Gastroesophageal sphincter (tissue), 4 donors: ENCODE measurements at places on chromosomes 11 and 22.

- no peak for ATAC-seq
Measured at GRCh38 chr22:16970446-16970845, 37.6 kb downstream of the GAB4 start.

GRCh38 chr11:5246772-5247471, 2.7 kb downstream of the HBG1 start:
- no peak for ATAC-seq

DNA sequence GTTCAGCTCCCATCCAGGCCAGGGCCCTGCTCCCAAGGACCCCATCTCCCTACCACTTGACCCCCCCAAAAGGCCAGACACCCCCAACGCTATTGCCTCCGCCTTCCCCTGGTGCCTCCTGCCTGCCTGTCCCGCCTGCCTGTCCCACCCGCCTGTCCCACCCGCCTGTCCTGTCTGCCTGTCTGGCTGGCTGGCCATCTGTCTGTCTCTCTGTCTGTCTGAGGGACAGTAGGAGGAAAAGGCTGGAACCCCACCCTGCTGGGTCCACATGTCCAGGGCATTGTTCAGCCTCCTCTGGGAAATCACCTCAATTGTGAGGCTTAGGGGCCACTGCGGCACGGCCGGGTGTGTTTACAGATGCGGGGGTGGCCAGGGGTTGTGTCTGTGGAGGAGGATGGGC, 25.3 kb upstream of the CBX7 start:
- no peak for ATAC-seq

- ATAC-seq = no peak
Measured at GRCh38 chr11:9711454-9712307, 47.8 kb downstream of the SWAP70 start.

DNA sequence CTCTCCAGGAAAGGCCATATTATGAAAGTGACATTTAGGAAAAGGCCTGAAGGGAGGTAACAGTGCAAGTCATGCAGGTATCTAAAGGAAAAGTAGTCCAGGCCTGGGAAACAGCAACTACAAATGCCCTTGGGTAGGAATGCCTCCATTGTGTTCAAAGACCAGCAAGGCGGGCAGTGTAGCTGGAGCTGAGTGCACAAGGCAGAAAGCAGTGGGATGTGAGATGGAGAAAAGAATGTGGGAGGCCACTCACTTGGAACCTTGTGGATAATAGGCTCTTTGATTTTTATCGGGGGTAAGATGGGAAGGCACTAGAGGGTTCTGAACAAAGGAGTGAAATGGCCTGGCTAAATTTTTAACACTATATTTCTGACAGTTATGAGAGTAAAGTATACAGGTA, 188.6 kb downstream of the PGR start:
- no peak for ATAC-seq
